ENCODE measurements at places on chromosomes 2 and 18. TPM values are rescaled to one million over a fixed set of nuclear protein-coding genes. Genes with fewer than 3 reads are reported as not detected.

The RNU2-63P gene
- polyA plus RNA-seq: not detected

The PSTPIP2 gene
- polyA plus RNA-seq: 0.93 TPM

The SKA1 gene
- 9.2 TPM for polyA plus RNA-seq

The GREB1 gene
- 7.9 TPM for polyA plus RNA-seq

The ARHGAP15 gene
- not detected for polyA plus RNA-seq

GRCh38 chr2:230980468-230980867 is 15.5 kb upstream of the SPATA3 start:
- H3K36me3 ChIP-seq: no peaks in the 10 kb centered on the region
- H3K4me1 ChIP-seq: no peaks in the 10 kb centered on the region

DNA sequence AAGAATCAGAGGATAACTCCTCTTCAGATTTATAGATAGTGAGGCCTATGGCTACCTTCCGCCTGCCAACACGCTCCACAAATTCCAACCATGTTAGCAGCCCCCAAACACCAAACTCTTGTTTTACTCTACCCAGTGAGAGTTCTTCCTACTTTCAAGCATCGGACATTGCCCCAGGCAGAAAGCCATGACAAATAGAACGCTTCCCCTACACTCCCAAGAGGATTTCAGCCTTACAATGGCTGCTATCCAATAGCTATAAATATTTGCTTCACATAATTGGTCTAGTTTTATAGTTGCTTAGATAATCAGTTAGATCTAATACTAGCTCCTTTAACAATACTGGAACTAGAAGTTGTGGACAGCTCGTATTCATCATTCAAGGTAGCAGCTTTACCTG is 503.4 kb upstream of the VRK2 start:
- no peak for DNase-seq
- H3K36me3 ChIP-seq: no peaks in the 10 kb centered on the region
- H3K4me3 ChIP-seq: no peak overlapping the region

GRCh38 chr2:219671279-219671678 is 43.8 kb downstream of the SLC4A3 start:
- peaks cover 6% of the 10 kb centered on the region for H3K4me1 ChIP-seq
- H3K27me3 ChIP-seq: no peaks in the 10 kb centered on the region
- no peak overlapping the region for H3K4me3 ChIP-seq
- no peak overlapping the region for H3K27ac ChIP-seq

DNA sequence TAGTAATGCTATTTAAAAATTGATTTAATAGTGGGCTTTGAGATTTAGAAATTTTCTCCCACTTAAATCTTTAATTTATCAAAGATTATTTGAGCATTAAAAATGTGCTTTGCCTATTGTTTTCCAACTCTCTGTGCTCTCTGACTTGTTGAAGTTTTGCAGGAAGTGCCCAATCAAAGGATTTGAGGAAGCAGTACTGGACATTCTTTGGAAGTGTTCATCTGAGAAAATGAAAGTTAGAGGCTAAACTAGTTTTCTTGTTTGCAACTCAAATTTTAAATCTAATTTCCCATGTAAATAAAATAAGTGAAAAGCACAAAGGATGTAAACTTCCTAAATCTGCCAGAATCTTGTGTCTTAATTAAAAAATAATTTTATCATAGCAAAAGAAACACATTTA is 89.1 kb downstream of the CAMKMT start:
- H3K36me3 ChIP-seq: no peaks in the 10 kb centered on the region
- no peaks in the 10 kb centered on the region for H3K4me1 ChIP-seq
- no peak for DNase-seq
- no peak overlapping the region for H3K27ac ChIP-seq
- H3K27me3 ChIP-seq: no peaks in the 10 kb centered on the region
- H3K4me3 ChIP-seq: no peak overlapping the region

- H3K27me3 ChIP-seq: no peaks in the 10 kb centered on the region
- H3K27ac ChIP-seq: no peak overlapping the region
- no peak for DNase-seq
- H3K4me3 ChIP-seq: no peak overlapping the region
- H3K36me3 ChIP-seq: no peaks in the 10 kb centered on the region
These were observed 341.0 kb upstream of the KYNU start for GRCh38 chr2:142536492-142536891.
